ENCODE measurements at places on chromosomes 5 and 9.

DNA sequence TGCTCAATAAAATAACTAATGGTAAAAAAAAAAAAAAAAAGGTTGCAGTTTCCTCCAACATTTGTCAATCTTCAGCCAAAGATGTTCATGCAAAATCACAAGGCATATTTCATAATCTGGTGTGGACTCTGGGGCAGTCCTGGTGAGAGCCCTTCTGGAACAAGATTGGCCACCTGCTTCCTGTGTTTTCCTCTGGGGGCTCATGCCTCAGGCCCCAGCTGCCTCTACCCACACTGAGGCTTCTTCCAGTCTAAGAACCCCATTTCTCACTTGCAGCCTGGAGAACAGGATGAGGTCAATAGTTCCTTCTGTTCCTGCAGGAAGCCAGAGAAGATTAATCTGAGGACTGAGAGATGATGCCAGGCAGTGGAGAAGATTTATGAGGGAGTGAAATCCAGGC lies 492.6 kb upstream of the BRINP1 start:
- no peak for DNase-seq

- DNase-seq = no peak
Measured at GRCh38 chr9:13139641-13140171, 139.8 kb downstream of the MPDZ start.

GRCh38 chr9:132513416-132513815 lies 69.0 kb upstream of the BARHL1 start:
- no peak for DNase-seq

DNA sequence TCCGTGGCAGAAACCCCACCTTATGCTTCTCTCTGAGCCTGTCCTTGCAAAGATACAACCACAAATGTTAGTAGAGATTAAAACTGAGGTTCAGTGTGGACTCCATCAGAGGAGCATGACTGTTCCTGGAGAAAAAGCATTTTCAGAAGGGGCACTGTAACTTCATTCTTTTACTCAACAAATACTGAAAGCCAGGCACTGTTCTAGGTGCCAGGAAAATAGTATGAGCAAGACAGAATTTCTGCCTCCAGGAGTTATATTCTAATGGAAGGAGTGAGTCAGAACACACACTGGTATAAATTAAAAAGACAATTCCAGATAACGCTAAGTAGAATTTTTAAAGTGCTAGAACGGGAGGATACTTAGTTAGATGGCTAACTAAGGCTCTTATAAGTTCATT lies 251.4 kb upstream of the GAS1 start:
- no peak for DNase-seq

- DNase-seq = peak; percentile 25
Measured at GRCh38 chr5:126515337-126515736, 79.7 kb downstream of the ALDH7A1 start.

GRCh38 chr9:134570711-134571325 lies 70.8 kb upstream of the COL5A1 start:
- no peak for DNase-seq

DNA sequence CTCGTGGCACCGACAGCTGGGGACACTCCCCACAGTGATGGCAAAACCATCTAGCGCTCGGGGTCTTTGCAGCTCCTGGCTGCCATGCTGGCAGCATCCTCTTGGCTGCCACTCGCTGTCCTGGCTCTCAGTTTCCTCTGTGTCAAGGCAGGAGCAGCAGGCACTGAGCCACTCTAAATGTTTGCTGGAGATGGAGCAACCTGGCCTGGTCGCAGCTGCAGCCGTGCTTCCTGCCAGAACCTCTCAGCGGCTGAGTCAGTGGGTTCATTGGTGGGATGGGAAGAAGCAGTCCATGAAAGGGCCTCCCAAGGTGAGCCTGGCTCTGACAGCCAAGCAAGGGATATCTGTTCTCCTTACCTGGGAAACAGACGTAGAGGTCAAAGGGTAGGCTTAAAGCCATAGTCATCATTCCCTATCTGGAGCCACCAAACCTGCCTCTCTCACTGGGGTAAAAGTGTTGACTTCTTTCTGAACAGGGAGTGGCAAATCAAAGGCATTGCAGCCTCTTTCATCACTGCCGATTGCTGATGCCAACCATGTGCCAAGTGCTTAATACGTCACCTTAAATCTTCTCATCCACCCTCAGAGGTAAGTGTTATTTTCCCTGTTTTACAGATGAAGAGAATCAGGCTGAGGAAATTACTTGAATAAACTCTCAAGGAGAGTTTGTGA lies 304.8 kb upstream of the ZNF462 start:
- DNase-seq = no peak

- no peak for DNase-seq
Measured at GRCh38 chr9:92931606-92932005, 15.7 kb upstream of the FGD3 start.

GRCh38 chr5:170917113-170917512 lies 55.3 kb downstream of the RANBP17 start:
- no peak for DNase-seq

DNA sequence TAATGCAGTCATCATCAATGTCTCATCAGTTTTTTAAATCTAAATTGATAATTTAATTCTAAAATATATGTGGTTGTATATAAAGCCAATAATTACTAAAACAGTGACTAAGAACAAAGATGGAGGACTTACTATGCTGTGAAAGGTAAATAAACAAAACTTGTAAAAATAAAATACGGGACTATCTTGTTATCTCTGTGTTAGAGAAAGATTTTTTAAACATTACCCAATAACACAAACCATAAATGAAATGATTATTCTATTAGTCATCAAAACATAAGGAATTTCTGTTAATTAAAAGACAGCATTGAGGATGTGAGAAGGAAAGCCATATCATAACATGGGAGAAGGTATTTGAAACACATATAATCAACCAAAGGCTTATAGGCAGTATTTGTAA lies 226.2 kb upstream of the SMC2 start:
- DNase-seq = no peak

- DNase-seq = no peak
Measured at GRCh38 chr9:35859310-35859989, 10.8 kb downstream of the OR13J1 start.

- DNase-seq = no peak
Measured at GRCh38 chr5:141960018-141960417, 2.0 kb upstream of the PCDH12 start.

DNA sequence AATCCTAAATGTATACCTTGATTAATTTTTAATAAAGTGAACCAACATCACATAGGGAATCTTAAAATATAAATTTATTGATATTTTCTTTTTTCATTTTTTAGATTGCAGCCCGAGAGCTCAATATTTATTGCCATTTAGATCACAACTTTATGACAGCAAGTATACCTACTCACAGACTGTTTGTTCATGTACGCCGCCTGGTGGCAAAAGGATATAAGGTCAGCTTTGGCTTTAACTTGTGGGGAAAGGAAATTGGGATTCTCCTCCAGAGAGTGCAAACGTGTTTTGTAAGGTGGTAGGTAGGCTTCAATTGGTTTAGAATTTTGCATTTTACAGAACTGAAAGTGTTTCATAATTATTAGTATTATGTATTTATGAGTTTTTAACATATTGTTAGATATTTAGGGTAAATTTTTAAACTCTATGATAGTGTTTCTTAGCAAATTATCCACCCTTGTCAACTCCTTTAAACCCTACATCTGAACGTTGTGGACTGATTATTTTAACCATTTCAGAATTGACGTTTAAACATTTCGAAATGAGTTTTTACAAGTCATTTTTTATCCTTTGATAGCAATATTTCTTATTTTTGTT lies 17.5 kb upstream of the DHFR start:
- DNase-seq = peak; percentile 1

- DNase-seq = no peak
Measured at GRCh38 chr5:124935065-124935464, 188.6 kb upstream of the ZNF608 start.

GRCh38 chr5:14464096-14464495 lies 117.5 kb upstream of the OTULINL start:
- no peak for DNase-seq

Measured in NCI-H187 treated with DMSO at 0.1 percent for 48 hours (cell line).